ENCODE measurements at places on chromosomes 4 and X.

- no peak for DNase-seq
Observed at GRCh38 chrX:118502161-118502789, 6.7 kb downstream of the DOCK11 start.

GRCh38 chr4:108192056-108192455 lies 23.3 kb upstream of the LEF1 start:
- no peak for DNase-seq

- no peak for DNase-seq
Observed at GRCh38 chrX:126393284-126393683, 159.3 kb downstream of the DCAF12L1 start.

GRCh38 chr4:100361336-100361735 lies 156.5 kb downstream of the EMCN start:
- DNase-seq, result no peak

DNA sequence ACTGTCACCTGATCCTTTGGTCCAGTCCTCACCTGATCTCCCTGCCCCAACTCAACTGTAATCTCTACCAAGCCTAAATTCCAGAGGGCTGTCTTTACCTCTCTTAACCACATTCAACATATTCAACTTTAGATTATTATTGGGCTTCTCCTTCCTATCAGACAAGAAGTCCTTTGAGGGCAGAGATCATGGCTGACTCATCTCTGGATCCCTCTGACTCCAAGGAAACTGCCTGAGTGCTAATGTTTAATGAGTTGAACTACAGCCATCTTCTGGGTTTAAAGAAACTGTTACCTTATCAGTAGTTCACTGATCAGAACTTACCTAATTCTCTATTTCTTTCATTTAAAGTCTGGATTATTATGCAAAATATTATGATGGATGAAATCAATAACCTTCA lies 135.7 kb downstream of the GPC3 start:
- no peak for DNase-seq

DNA sequence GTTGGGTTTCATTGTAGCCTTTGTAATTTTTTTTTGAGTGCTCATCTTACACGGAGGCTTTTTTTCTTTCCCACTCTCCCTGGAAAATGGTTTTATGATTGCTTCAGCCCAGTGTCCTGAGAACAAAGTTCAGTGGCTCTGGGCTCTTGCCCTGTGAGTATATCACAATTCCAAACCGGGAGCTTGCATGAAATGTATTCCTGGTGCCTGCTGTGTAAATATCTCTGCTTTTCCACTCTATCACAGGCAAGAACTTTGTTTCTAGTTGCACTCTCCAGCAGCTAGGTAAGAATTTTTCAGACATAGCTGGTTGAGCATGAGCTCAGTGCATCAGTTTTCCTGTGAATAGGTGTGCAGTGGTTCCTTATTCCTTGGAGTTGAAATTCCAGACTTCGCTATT lies 60.8 kb downstream of the SUPT20HL2 start:
- DNase-seq, result no peak

DNA sequence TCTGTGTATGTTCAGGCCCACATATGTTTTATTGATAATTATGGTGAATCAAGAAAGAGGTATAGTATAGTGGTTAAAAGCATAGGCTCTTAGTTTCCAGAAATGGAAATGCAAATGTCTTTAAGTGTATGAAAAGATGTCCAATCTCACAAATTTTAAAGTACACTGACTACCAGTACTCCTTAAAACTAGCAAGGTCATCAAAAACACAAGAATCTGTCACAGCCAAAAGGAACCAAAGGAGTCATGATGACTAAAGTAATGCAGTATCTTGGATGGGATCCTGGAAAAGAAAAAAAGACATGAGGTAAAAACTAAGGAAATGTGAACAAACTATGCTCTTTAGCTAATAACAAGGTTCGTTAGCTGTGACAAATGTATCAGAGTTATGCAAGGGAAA lies 661 bp upstream of the RBM41 start:
- DNase-seq, result no peak

GRCh38 chr4:54077812-54078211 lies 13.4 kb upstream of the CHIC2 start:
- peak; percentile 66 for DNase-seq
